ENCODE measurements at places on chromosomes 12 and 14.

DNA sequence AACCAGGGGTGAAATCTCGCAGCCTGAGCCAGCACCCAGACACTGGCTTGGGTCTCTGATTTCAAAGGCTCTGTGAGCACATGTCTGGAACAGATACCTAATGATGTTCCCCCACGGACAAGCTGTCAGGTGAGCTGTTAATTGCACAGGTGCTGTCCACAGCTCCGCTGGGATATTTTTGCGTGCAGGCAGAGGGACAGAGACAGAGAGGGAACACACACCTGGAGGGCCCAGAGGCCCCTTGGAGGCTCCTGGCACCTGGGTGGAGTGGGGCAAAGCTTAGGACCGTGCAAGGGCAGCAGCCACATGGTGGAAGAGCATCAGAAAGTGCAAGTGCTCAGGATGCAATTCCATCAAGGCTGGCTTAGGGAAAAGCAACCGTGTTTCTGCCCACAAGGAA is 57.3 kb downstream of the ARL6IP4 start:
- no peak for DNase-seq

DNA sequence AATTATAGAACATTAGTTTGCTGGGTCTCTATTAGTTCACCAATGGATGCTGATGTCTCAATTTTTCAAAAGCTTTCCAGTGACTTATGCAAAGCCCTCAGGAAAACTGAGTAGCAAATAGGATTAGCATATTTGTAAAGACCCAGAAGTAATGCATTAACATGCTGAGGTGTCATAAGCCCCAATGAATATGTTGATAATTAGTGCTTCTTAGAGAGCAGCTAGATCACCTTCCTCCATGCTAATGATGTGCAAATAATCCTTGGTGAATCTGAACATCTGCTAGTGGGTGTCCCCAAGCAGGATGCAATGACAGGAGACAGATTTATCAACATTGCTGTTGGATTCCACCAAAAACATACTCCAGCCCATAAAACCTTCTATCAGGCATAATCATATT is 19.0 kb downstream of the IFNG start:
- no peak for DNase-seq

DNA sequence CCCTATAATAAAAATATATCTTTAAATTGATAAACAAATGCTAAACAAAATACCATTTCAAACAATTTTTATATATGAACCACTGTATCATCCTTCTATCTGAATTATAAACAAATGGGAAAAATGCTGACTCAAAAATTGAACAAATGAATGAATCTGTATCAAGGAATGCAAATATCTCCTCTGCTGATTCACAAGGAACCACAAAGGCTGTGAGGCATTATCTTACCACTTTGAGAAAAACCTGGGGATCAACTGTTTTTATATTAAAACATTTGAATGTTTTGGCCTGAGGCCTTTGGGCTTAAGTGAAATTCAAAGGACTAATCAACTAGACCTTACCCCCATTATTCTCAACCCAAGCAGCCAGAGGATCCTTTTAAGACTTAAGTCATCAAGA is 86.3 kb downstream of the EML5 start:
- no peak for DNase-seq

- no peak for DNase-seq
Measured at GRCh38 chr12:49983892-49984291, 11.1 kb downstream of the AQP6 start.

DNA sequence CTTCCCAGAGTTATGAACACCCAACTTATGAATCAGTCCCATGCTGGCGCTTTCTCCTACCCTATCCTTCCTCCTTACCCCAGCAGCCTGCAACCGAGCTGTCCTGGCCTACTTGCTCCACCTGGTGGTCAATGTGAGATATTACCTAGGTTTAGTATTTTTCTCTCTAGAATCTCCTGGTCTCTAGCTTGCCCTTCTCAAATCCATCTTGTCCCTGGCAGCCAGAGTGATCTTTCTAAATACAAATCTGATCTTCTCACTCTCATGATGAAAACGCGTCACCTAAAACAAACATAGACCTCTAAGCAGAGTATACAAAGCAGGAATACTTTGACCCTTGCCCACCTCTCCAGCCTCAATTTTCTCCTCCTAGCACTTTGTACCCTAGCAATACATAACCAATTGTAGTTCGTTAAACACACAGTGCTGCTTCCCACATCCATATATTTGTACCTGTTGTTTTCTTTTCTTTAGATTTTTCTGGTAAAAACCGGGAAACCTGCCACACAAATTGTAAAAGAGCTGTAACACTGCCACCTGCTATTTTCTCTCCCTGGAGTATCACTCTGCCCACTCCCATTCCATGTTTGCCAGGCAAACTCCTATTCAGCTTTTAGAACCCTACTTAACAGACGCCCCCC is 20.0 kb upstream of the TCP11L2 start:
- peak; percentile 84 for DNase-seq
